Body of pancreas (tissue), 4 donors: ENCODE measurements at places on chromosomes 13 and 19. TPM values are rescaled to one million over a fixed set of nuclear protein-coding genes. Genes with fewer than 3 reads are reported as not detected.
A peak's percentile ranks its signal among the peaks of the same experiment; 100 is the strongest.

The ZNF256 gene
- 6.9 TPM for total RNA-seq

DNA sequence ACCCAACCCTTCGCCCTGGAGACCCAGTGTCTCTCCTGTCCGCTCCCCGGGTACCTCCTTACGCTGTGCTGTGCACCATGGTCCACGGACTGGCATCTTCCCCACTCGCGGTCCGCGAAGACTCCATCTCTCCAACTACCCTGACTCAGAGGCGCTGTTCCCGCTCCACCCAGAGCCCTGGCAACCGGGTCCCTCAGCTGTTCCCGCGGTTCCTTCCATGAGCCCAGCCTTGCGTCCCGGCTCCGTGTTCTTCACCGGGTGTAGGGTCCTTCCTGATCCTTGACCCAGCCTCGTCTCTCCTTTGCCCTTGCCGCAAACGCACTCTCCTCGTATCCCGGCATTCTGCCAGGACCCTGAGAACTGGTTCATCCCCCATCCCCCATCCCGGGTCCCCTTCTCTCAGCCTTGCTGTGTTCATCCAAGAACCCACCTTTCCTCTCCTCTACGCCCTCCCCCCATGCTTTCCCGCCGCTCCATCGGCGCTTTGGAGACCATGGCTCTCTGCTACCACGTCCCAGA lies 664 bp downstream of the ICAM5 start:
- no peak for DNase-seq

GRCh38 chr19:49854378-49855263 lies 3.7 kb downstream of the PTOV1 start:
- DNase-seq, result peak; percentile 18

GRCh38 chr13:50678464-50679162 lies 164.9 kb downstream of the DLEU7 start:
- DNase-seq, result no peak

DNA sequence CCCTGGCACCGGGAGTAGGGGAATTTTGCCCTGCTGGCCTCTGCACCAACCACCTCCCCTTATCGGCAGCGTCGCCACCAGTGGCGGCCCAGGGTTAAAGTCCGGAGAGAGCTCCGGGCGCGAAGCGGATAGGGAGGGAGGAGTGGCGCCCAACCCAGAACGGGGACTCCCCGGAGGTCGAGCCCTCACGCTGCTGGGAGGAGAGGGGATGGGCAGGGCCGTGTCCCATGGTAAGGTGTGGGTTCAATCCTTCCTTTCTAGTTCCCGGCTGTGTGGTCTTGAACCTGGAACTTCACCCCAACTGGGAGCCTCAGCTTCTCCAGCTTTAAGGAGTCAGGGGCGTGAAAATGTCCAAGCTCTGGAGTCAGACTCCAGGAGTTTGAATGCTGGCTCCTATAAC lies 23.3 kb upstream of the BCL3 start:
- DNase-seq, result peak; percentile 90

DNA sequence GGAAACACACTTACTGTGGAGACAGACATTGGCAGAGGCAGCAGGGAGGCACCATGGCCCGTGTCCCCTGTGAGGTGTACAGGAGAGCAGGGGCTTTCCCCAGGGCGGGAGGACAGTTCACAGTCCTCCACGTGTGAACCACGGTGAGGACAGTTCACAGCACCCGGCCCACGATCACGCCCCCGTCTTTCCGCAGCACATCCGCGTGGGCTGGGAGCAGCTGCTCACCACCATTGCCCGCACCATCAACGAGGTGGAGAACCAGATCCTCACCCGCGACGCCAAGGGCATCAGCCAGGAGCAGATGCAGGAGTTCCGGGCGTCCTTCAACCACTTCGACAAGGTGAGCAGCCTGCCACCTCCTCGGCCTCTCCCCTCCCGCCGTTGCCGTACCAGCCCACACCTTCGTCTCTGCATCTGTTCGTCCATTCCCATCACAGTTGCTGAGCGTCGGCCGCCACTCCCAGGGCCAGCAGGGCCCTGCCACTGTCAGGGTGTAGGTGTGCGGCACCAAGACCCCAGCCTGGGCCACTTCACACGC lies 17.4 kb downstream of the CAPN12 start:
- no peak for DNase-seq

DNA sequence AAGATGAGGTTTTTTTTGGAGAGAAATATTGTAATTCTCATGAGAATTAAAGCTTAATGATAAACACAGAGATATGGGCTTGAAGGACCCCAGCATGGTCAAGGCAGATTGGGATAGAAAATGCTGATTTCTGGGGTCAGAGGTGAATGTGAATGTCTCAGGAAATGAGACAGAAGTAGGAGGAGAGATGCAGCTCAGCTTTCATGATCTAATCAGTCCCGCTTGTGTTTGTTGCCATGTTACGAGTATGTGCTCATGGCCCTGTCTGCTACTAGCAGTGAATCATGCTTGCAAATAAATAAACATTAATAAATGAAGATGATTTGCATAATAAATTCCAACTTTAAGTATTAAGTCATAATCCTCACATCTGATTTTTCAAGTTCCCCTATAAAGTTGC lies 23.0 kb upstream of the NDFIP2 start:
- DNase-seq, result no peak
